ENCODE measurements at places on chromosomes 6 and 20. TPM values are rescaled to one million over a fixed set of nuclear protein-coding genes. Genes with fewer than 3 reads are reported as not detected.

GRCh38 chr6:110181131-110182030 lies 1.2 kb downstream of the CDC40 start:
- DNase-seq, result peak; percentile 55

- no peak for DNase-seq
Observed at GRCh38 chr20:53568351-53568750, 25.3 kb downstream of the ZNF217 start.

DNA sequence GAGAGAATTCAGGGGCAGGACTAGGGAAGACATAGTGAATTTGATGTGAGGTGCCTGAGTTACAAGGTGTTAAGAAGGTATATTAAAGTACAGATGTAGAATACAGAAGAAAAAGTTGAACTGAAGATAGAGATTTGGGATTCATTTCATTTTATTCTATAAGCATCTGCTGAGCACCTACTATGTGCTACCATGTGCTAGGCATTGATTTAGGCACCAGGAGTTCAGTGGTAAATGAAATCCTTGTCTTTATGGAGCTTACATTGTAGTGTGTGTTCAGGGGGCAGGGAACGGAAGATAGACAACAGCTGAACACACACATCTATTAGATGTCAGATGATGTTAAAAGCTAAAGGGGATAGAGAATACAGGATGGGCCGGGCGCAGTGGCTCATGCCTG lies 2.8 kb downstream of the RSPH9 start:
- no peak for DNase-seq

DNA sequence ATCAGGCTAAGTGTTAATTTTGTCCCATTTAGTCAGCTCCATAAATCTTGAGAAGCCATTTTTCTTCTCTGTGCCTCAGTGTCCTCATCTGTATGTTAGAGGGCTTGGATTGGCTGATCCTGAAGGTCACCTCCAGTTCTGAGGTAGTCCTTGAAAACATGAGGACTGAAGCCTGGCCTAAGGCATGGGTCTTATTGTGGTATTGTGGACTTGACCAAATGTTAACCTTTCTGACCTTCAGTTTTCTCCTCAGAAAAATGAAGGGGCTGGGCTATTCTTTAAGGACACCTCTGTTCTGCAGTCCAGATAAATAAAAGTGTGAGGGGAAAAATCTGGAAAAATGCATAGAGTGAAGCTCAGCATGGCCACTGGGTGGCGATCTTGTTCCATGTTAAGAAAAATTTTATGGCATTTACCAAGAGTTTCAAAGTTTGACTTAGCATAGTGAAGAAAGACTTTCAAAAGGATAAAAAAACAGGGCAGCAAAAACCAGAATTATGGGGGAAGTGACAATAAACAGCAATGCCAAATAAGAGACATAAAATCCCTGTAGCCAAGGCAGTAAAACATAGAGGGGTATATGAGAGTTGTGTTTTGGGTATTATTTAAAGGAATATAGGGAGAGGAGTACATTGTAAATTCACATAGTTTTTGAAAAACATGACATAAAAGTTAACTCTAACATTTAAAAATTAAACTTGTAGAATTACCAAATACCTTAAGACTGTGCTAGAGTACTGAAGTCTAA lies 13.2 kb upstream of the TFB1M start:
- peak; percentile 84 for DNase-seq

GRCh38 chr20:43744151-43744611 lies 17.4 kb upstream of the GTSF1L start:
- no peak for DNase-seq

MUC22 gene
- not detected for total RNA-seq

DNA sequence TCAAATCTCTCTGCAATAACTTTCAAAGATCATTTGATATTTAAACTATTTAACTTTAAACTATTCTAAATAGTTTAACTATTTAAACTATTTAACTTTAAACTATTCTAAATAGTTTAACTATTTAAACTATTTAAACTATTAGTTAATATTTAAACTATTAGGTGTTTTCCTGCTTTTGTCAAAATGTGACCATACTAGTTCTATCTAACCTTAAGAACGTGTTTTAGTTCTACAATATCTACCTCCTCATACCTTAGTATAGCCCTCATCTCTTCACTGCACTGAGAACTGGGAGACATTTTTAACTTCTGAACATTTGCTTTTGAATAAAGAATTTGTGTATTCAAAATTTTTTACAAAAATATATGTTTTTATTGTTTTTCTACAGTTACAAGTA lies 429.1 kb downstream of the ADGRB3 start:
- DNase-seq, result no peak

DNA sequence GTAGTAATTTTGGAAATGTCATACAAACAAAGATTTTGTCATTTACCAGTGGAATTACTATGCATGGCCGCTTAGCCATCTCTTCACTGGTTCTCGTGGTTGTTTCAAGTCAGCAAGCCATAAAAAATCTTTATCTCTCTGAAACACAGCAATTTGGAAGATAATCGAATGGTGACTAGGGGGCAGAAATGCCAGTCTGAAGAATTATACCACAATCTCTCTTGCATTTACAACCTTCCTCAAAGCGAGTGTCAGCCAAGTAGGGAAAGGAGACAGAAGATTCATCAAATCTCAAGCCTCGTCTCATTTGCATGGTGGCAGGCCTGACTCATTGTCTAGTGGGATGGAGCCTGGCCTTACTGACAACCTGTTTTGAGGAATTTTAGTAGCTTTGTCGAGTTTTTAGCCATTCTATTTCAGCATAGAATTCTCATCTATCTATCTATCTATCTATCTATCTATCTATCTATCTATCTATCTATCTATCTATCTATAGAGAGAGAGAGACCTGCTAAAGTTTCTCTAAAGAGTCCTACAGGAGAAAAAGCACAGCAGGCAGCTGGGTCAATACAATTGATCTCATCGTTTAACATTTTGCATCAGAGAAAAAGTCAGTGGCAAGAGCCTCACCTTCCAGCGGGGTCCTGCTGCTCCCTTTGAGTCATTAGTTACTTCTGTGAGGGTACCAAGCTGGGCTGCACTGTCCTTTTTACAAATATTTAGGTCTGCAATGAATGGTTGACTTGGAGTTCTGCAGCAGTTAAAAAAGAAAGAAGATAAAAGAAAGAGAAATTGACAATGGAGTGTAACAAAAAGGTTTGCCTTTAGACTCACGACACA lies 572.8 kb downstream of the TFAP2A start:
- DNase-seq, result no peak

DNA sequence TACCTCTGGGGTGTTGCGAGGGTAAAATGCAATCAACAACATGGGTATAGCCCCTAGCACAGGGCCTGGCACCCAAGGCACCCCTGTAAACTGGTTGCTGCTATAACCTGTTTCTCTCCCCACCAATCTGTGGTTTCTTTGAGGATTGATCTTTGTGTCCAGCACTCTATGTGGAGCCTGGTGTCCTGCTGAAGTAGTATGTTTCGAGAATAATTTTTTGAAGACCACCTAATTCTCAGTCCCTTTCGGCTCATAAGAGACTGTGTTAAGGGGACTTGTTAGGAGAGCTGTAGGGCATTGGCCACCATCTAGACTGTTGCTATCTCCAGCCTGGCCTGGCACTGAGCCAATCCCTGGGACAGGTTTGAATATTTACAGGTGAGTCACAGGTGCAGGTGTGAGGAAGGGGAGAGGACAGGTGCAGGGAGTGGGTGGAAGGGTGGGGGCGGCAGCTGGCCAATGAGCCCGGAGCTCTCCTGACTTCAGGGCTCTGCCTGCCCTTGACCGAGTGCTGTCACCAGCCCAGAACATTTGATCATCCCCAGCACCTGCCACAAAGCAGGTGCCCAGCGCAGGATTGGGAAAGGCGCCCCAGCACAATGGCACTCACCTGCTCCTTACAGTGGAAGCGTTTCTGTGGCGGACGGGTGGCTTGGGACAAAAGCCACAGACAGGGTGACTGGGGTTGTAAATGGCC lies 8.1 kb upstream of the C20orf144 start:
- DNase-seq, result no peak

DNA sequence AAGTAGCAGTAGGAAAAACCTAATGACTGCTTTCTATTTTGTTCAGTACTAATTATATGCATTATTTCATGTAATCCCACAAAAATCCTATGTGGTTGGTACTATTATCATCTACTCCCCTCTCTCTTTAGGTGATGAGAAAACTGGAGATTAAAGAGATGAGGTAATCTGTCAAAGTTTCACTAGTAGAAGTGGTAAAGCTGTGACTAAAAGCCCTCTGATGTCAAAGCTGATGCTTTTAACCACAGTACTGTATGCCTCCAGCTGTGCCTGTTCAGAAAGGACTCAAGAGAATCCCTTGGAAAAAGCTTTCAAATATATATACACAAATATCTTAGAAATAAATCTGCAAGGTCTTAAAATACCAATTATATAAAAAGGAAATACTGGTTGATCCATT lies 38.0 kb downstream of the PHIP start:
- DNase-seq, result no peak

DNA sequence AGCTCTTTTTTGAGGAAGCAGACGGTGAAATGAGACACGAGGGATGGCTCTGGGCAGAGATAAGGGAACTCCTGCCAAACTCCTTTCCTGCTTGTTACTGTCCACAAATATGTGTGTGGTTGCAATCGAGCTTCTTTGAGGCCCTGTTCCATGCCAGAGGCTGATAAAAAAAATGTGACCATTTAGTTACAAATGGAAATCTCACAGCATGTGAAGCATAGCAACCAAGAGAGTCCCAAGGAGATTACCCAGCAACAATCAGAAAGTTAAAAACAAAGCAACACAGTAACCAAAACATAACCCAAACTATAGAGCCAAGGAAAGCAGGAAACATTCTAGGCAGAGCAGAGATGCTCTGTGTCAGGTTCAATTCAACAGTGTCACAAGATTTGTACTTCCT lies 35.4 kb upstream of the HMGN3 start:
- peak; percentile 71 for DNase-seq

All from endothelial cell of umbilical vein (primary cell).